ENCODE measurements at places on chromosomes 12 and 14. TPM values are rescaled to one million over a fixed set of nuclear protein-coding genes. Genes with fewer than 3 reads are reported as not detected.
A peak's percentile ranks its signal among the peaks of the same experiment; 100 is the strongest.

Gene IFI27
- total RNA-seq, result 3.8 TPM

Gene CLEC12A
- total RNA-seq, result not detected

Gene HDAC7
- total RNA-seq, result 387 TPM

Gene ASCL4
- total RNA-seq, result not detected

Gene SLC17A8
- total RNA-seq, result not detected

Gene NAV3
- 20.3 TPM for total RNA-seq

Gene ABCC9
- total RNA-seq, result 1.2 TPM

Gene NOVA1
- total RNA-seq, result 21.8 TPM

Gene RDH16
- total RNA-seq, result 0.82 TPM

- peaks cover 42% of the 10 kb centered on the region for H3K36me3 ChIP-seq
- no peak for DNase-seq
- H3K4me3 ChIP-seq, result peak overlapping the region; percentile 85
- no peak overlapping the region for H3K27ac ChIP-seq
Measured at GRCh38 chr12:57717846-57718640, 20.5 kb downstream of the AGAP2 start.

DNA sequence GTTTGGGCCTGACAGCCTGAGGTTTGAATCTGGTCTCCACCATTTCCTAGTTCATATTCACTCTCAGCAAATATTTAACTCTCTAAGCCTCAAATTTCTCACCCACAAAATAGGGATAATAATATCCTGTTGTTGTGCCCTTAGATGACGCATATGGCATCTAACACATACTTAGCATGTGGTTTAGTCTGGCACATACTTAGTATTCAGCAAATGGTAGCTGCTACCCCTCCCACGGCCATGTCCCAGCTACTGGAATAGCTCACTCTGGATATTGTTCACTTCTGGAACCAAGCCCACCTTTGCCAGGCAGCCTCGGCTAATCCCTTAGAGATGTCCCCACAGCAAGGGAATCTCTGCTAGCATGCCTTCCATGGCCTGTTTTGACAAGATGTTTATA, 53.3 kb downstream of the BICD1 start:
- H3K27ac ChIP-seq, result no peak overlapping the region
- H3K4me3 ChIP-seq, result no peak overlapping the region
- no peaks in the 10 kb centered on the region for H3K4me1 ChIP-seq
- peaks cover 6% of the 10 kb centered on the region for H3K36me3 ChIP-seq
- DNase-seq, result no peak

DNA sequence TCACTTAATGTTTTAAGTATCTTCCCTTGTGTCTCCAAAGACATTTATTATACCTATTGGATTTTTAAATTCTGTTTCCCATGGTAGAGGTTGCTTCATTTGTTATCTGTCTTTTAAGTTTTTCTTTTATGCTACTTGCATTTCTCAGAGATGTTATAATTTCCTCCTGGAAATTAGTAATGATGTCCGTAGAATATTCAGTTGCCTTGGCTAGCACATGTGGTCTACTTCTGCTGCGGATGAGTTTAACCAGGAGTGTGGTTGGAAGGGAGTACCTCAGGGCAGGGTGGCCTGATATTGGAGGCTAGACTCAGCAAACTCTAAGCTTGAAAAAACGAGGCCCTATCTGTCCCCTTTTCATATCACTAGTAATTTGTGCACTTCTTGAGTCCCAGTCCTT, 8.8 kb upstream of the EVL start:
- H3K4me1 ChIP-seq, result peaks cover 10% of the 10 kb centered on the region
- H3K27ac ChIP-seq, result no peak overlapping the region
- no peak overlapping the region for H3K4me3 ChIP-seq
- H3K27me3 ChIP-seq, result peaks cover 7% of the 10 kb centered on the region
- H3K36me3 ChIP-seq, result no peaks in the 10 kb centered on the region

GRCh38 chr12:92440072-92440471, 262.7 kb upstream of the PLEKHG7 start:
- H3K27me3 ChIP-seq, result peaks cover 2% of the 10 kb centered on the region
- no peak overlapping the region for H3K4me3 ChIP-seq
- no peaks in the 10 kb centered on the region for H3K36me3 ChIP-seq
- H3K27ac ChIP-seq, result no peak overlapping the region
- DNase-seq, result no peak

DNA sequence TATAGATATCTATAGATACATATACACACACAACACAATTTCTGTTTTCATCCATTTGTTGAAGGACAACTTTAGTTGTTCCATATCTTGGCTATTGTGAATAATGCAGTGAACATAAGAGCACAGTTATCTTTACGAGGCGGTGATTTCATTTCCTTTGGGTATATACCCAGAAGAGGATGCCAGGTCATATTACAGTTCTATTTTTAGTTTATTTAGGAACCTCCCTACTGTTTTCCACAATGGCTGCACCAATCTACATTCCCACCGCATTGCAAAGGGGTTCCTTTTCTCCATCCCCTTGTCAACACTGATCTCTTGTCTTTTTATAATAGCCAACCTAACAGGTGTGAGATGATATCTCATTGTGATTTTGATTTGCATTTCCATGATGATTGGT, 143.4 kb upstream of the ARHGAP5 start:
- peaks cover 17% of the 10 kb centered on the region for H3K4me1 ChIP-seq
- no peaks in the 10 kb centered on the region for H3K36me3 ChIP-seq
- no peak for DNase-seq
- H3K4me3 ChIP-seq, result no peak overlapping the region
- H3K27ac ChIP-seq, result no peak overlapping the region

DNA sequence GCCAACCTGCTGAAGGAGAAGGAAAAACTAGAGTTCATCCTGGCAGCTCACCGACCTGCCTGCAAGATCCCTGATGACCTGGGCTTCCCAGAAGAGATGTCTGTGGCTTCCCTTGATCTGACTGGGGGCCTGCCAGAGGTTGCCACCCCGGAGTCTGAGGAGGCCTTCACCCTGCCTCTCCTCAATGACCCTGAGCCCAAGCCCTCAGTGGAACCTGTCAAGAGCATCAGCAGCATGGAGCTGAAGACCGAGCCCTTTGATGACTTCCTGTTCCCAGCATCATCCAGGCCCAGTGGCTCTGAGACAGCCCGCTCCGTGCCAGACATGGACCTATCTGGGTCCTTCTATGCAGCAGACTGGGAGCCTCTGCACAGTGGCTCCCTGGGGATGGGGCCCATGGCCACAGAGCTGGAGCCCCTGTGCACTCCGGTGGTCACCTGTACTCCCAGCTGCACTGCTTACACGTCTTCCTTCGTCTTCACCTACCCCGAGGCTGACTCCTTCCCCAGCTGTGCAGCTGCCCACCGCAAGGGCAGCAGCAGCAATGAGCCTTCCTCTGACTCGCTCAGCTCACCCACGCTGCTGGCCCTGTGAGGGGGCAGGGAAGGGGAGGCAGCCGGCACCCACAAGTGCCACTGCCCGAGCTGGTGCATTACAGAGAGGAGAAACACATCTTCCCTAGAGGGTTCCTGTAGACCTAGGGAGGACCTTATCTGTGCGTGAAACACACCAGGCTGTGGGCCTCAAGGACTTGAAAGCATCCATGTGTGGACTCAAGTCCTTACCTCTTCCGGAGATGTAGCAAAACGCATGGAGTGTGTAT, 2.4 kb downstream of the FOS start:
- H3K4me1 ChIP-seq, result peaks cover 16% of the 10 kb centered on the region
- peaks cover 6% of the 10 kb centered on the region for H3K36me3 ChIP-seq
- peaks cover 38% of the 10 kb centered on the region for H3K27me3 ChIP-seq
- no peak for DNase-seq
- peak overlapping the region; percentile 87 for H3K4me3 ChIP-seq
- peak overlapping the region; percentile 70 for H3K27ac ChIP-seq

DNA sequence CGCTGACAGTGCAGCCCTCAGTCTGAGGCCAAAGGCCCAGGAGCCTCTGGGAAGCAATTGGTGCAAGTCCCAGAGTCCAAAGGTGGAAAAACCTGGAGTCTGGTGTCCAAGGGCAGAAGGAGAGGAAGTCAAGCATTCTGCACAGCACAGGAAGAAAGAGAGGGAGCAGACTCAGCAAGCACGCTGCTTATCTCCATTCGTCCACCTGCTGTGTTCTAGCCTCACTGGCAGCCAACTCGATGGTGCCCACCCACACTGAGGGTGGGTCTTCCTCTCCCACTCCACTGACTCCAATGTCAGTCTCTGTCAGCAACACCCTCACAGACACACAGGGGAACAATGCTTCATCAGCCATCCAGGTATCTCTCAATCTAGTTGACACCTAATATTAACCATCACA, 38.8 kb downstream of the HELB start:
- peaks cover 22% of the 10 kb centered on the region for H3K36me3 ChIP-seq
- no peak overlapping the region for H3K27ac ChIP-seq
- peaks cover 2% of the 10 kb centered on the region for H3K27me3 ChIP-seq
- H3K4me3 ChIP-seq, result peak overlapping the region; percentile 67
- DNase-seq, result no peak

- no peak for DNase-seq
- no peaks in the 10 kb centered on the region for H3K36me3 ChIP-seq
- H3K27me3 ChIP-seq, result no peaks in the 10 kb centered on the region
- peak overlapping the region; percentile 58 for H3K27ac ChIP-seq
Measured at GRCh38 chr12:49068879-49069506, 786 bp downstream of the RHEBL1 start.

DNA sequence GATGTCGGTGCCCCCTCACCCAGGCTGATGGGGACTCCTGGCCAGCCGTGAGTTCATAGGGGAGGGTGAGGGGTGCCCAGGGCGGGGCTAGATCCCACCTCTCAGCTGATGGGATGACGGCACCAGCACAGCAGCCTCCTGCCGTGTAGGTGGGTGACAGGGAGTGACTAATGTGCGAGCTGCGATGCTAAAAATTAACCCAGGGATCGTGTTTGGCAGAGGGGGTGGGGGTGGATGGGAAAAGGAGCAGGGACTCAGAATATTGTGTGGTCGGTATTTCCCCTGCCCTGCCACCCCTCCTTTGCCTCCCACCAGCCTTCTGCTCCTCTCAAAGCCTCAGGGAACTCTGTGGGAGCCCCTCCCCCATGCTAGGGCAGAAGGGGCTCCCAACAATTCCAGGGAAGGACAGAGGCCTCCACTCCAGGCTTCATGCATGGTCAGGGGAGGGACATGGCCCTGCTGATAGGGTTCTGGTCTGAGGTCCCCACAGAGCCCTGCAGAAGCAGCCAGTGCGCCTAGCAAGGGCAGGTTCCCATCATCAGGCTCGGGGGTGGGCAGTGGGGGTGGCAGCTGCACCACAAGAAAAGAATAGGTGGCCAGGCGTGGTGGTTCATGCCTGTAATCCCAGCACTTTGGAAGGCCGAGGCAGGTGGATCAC, 12.5 kb downstream of the TAMALIN start:
- no peak overlapping the region for H3K4me3 ChIP-seq
- H3K4me1 ChIP-seq, result peaks cover 9% of the 10 kb centered on the region
- H3K27me3 ChIP-seq, result peaks cover 11% of the 10 kb centered on the region
- H3K36me3 ChIP-seq, result peaks cover 15% of the 10 kb centered on the region

GRCh38 chr12:43336962-43337555, 214.9 kb downstream of the ADAMTS20 start:
- no peak for DNase-seq
- no peaks in the 10 kb centered on the region for H3K4me1 ChIP-seq
- H3K27me3 ChIP-seq, result peaks cover 2% of the 10 kb centered on the region
- H3K36me3 ChIP-seq, result no peaks in the 10 kb centered on the region
- no peak overlapping the region for H3K4me3 ChIP-seq

DNA sequence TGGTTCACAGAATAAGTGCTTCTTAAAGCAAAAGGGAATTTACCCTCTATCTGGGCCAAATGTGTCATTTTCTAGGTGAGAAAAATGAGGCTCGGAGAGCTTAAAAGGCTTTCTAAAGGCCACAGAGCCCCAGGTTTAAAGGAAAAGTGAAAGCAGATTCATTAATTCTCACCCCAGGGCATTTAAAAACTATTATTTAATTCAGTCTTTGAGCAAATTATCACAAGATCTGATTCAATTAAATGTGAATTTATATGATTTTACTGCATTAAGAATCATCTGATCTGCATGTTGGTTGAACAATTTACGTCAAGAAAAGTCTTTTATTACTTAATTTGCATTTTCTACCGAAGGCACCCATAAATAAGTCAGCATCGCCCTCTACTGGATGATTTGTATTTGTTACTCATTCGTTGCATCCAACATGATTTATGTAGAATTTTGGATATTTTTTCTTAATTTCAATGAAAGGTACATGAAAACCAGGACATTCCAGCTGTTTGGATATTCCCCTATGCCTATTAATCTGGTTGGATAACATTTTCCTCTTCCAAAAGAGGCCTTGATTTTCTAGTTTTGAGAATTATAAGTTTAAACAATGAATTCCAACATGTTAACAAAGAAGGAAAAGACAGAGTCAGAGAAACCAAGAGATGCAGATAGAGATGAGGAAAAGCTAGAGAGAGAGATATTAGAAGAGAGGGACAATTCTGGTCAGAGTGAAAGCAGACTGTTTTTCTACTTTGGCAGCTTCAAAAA, 19.1 kb upstream of the DHRS7 start:
- DNase-seq, result no peak
- no peak overlapping the region for H3K27ac ChIP-seq
- no peaks in the 10 kb centered on the region for H3K36me3 ChIP-seq
- H3K4me3 ChIP-seq, result no peak overlapping the region

- peaks cover 4% of the 10 kb centered on the region for H3K27me3 ChIP-seq
- no peak overlapping the region for H3K27ac ChIP-seq
- DNase-seq, result no peak
- no peak overlapping the region for H3K4me3 ChIP-seq
- peaks cover 7% of the 10 kb centered on the region for H3K36me3 ChIP-seq
Measured at GRCh38 chr12:31899109-31899508, 60.1 kb upstream of the RESF1 start.

GRCh38 chr12:47188576-47189441, 109.0 kb upstream of the AMIGO2 start:
- peaks cover 6% of the 10 kb centered on the region for H3K36me3 ChIP-seq
- H3K4me3 ChIP-seq, result no peak overlapping the region
- H3K27ac ChIP-seq, result no peak overlapping the region
- no peak for DNase-seq
- H3K27me3 ChIP-seq, result no peaks in the 10 kb centered on the region

- no peak overlapping the region for H3K27ac ChIP-seq
- no peaks in the 10 kb centered on the region for H3K4me1 ChIP-seq
- no peak overlapping the region for H3K4me3 ChIP-seq
- H3K36me3 ChIP-seq, result no peaks in the 10 kb centered on the region
- peaks cover 2% of the 10 kb centered on the region for H3K27me3 ChIP-seq
- no peak for DNase-seq
Measured at GRCh38 chr12:120630104-120630892, 10.1 kb upstream of the CABP1 start.

- H3K4me1 ChIP-seq, result no peaks in the 10 kb centered on the region
- peaks cover 1% of the 10 kb centered on the region for H3K27me3 ChIP-seq
- no peak overlapping the region for H3K27ac ChIP-seq
- no peak overlapping the region for H3K4me3 ChIP-seq
- no peak for DNase-seq
- H3K36me3 ChIP-seq, result peaks cover 12% of the 10 kb centered on the region
Measured at GRCh38 chr12:14290951-14291350, 74.5 kb upstream of the ATF7IP start.

DNA sequence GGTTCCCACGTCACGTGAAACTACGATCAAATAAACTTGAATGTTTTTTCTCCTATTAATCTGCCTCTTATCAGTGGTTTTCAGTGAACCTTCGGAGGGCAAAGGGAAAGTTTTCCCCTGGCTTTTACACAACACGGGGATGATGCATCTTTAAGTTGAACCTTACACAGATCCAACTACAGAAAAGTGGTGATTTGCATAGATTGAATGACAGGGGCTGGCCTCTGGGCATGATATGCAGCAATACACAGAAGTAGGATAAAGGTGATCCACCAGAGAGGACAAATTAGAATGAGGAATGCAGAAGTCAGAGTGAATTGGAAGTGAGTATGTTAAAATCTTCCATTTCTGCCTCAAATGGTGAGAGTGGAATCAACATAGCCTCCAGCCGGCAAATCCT, 11.6 kb downstream of the GSG1 start:
- H3K4me3 ChIP-seq, result no peak overlapping the region
- DNase-seq, result no peak
- H3K27ac ChIP-seq, result no peak overlapping the region
- H3K27me3 ChIP-seq, result peaks cover 4% of the 10 kb centered on the region
- peaks cover 13% of the 10 kb centered on the region for H3K4me1 ChIP-seq
- H3K36me3 ChIP-seq, result no peaks in the 10 kb centered on the region
